Stimulated activated CD4-positive, alpha-beta T cell treated with anti-CD3 and anti-CD28 coated beads, Interleukin-2, amount 100 ng/mL, for 48 hours (primary cell): ENCODE measurements at places on chromosomes 2 and 18.

GRCh38 chr18:73924836-73925235 lies 222.8 kb downstream of the FBXO15 start:
- DNase-seq, result no peak

GRCh38 chr18:77088963-77089722 lies 43.4 kb downstream of the MBP start:
- DNase-seq, result no peak

DNA sequence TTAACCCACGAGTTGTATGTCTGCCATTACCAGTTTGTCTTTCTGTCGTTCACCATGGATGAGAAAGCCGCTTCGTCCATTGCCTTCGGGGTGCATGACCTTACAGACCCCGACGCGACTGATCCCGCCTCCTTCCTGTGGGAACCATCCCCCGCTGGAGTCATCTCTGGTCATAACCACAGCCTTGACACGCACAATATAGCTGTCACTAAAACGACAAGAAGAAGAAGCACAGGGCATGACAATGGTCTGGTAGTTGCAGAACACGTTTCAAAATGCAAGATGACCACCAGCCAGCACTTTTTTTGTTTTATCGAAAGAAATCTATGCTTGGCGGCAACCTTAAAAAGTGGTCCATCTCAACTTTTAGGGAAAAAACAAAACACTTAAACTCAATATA lies 87.7 kb downstream of the SPRED2 start:
- no peak for DNase-seq

DNA sequence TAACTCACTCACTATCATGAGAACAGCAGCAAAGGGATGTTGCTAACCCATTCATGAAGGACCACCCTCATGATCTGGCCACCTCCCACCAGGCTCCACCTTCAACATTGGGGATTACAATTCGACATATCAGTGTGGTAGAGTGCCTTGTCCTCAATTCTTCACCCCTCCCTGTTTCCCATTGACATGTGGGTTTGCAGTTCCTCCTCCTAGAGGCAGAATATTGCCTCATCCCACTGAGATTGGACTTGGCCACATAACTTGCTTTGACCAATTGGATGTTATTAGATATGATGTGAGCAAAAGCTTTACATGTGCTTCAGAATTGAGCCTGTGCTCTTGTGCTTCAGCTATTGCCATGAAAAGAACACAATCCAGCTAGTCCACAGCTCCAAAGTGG lies 217.0 kb upstream of the CXCR4 start:
- DNase-seq, result no peak

GRCh38 chr18:32297579-32298170 lies 107.8 kb downstream of the MEP1B start:
- DNase-seq, result no peak

GRCh38 chr2:241204490-241204889 lies 16.0 kb downstream of the ANO7 start:
- DNase-seq, result no peak

GRCh38 chr2:1055014-1055595 lies 104.5 kb downstream of the SNTG2 start:
- no peak for DNase-seq

DNA sequence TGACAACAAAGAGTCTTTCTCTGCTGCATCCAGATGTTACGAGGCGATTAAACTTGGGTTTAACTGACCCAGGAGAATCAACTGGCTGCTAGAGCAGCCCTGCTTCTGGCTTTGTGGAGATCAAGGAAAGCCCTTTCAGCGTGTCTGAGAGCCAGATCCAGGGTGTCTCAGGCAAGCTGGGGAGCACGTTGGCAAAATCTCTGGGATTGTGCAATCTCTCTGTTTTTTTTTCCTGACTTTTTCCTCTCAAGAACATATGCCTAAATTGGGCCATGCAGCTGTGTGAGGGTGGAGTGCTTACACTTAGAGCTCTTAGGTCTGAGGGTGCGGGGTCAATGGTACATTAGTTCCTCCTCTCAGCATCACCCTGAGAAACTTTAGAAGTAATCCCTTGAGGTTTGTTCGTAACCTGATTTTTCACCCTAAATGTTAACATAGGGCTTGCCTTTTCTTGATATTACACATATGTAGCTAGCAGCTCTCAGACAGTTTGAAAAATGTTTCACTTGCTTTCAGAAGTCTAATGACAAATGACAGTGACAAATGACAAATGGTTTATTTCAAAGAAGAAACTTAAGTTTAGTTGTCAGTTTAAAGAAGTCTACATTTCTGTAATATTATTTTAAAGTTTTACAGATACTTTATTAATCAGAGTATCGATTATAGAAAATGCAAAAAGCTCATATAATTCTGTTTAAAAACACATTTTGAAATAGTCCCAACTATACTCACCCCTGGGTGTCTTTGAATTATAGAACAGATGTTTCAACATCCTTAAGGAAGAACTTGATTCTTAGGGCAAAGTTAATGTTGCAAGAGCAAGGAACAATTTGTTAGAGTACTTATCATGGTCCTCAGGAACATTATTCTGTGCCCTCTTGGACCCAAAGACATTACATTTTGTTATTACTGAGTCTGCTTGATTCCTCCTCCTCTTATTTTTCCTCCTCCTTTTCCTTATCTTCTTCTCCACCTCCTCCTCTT lies 38.4 kb upstream of the ZSWIM2 start:
- DNase-seq, result no peak

GRCh38 chr2:42089340-42089925 lies 41.6 kb downstream of the PKDCC start:
- peak; percentile 71 for DNase-seq

DNA sequence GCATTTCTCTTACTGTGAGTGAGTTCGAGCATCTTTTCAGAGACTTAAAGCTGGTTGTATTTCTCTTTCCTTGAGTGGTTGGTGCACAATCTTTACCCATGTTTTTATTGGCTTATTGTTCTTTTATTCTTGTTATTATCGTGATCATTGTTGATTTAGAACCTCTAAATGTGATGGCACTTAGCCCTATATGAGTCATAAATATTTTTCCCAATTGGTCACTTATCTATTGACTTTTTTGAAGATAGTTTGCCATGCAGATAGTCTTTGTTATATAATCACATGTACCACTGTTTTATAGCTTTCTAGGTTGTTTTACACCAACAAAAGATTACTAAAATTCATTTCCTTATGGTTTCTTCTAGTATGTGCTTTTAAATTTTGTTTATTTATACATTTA lies 141.6 kb upstream of the MSH6 start:
- DNase-seq, result no peak

DNA sequence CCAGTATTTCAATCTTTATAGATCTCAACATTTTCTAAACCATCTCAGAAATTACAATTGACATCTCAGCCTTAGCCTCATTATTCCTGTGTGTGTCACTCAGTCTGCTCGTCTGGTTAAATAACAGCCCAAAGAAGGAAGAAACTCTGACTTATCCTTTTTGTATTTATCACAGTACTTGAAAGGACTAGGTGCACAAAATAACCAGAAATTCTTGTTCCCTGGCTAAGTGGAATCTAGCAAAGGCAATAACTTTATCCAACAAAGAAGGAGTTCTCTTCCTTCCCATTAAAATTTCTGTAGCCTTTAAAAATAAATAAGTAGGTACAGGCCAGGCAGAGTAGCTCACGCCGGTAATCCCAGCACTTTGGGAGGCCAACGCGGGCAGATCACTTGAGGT lies 139.9 kb upstream of the PID1 start:
- no peak for DNase-seq

DNA sequence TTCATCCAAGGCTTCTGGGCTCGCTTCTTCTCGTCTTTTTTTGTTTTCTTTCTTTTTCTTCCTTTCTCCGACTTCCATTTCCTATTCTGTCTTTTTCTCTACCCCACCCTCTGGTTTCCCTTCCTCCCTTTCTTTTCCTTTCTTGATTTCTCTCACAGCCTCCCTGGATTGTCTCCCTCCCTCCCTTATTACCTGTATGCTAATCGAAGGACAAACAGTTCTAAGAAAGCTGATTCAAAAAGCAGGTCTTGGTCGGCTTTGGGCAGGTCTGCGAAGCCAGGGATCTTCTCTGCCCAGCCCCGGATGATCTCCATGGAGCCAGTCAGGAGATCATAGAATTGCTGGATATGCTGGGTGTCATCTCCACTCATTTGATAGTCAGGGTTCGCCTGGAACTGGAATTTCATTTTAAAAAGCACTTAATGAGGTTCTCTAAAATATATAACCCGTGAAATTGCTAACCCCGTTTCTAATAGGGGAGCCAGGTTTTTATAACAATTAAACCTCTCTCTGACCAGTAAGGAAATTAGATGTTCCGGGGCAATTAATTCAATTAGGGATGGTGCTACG lies 5.9 kb downstream of the NR4A2 start:
- DNase-seq, result no peak

- no peak for DNase-seq
These were observed 24.4 kb downstream of the TFCP2L1 start for GRCh38 chr2:121260370-121261154.

DNA sequence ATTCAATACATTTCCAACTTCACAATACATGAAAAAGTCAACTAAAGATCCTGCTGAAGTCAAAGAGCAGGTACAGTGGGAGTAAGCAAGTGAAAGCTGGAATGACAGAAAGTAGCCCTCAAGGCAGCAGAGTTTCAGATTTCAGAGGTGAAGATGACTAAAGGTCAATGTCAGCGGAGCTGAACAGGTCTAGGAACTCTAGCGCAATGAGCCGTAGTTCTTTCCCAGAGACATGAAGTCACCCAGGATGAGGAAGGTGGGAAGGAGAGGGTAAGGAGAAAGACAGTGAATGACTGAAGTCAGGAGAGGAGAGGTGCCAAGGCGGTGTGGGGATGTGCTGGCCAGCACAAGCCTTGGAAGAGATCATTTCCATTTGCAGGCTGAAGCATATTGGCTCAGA lies 28.1 kb downstream of the PTPN2 start:
- no peak for DNase-seq

GRCh38 chr2:240480834-240481623 lies 45.6 kb downstream of the GPC1 start:
- no peak for DNase-seq

DNA sequence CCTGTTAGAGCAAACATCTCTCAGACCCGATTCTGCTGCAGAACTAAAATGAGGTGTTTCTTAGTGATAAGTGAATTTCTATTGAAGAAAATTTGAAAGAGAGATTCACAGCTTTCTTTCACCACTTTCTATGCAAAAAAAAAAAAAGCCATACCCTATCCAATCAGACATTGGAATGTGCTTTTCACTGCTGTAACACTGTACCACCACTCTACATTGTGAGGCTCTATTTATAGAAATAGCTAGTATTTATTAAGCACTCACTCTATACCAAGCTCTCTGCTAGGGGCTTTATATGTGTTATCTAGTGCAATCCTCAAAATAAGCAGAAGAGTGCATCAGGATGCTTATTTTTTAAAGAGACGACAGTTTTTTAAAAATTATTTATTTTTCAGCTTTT lies 580.6 kb upstream of the VRK2 start:
- DNase-seq, result no peak

DNA sequence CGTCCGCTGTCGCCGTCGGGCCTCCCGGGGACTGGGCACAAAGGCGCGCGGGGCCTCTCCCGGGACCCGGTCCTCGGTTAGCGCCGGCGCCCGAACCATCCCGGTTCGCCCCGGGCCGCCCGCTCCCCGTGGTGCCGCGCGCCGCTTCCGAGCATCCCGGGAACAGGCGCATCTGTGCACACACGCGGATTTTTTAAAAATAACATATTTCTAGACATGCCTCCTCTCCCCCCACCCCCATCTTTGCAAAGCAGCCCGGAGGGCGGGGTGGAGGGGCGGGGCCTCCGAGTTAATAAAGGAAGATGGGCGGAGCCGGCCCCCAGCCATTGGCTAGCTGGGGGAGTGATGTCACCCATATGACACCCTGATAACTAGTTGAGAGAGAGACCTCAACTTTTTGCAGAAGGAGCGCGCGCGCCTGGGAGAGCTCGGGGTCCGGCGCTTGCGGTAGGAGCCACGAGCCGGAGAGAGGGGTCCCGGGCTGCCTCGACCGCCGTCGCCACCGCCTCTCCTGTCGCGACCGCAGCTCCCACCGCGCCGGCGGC lies at the start of gene SOX11:
Gene SOX11, plus strand, starts transcription at position 400 of the 545 bp plus-strand sequence. CDS start 338 bp downstream, outside the sequence.
- no peak for DNase-seq

- DNase-seq, result no peak
These were observed 41.6 kb downstream of the SH3RF3 start for GRCh38 chr2:109170645-109171044.
